Natural killer cell treated with Interleukin-12 subunit alpha and Interleukin-12 subunit beta and Interleukin-15 and Interleukin-18, amount 100 ng/mL, for 72 hours (primary cell): ENCODE measurements at places on chromosomes 4 and X.

DNA sequence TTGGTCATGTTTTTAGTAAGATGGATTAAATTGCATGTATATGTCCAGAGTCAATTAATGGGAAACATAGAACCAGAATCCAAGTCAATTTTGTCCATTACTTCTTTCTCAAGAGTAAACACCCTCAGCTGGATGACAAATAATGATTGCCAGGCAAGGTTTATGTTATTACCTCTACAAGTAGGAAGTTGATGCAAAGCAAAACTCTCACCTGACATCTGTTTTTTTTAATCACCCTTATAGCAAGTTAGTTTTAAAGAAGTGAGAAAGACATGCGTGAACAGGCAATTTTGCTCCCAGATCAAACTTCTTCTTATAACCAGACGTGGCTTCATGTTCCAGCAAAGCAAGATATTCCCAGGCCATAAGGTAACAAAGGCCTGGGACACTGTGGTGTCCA is 348.5 kb upstream of the FTHL17 start:
- DNase-seq, result no peak

DNA sequence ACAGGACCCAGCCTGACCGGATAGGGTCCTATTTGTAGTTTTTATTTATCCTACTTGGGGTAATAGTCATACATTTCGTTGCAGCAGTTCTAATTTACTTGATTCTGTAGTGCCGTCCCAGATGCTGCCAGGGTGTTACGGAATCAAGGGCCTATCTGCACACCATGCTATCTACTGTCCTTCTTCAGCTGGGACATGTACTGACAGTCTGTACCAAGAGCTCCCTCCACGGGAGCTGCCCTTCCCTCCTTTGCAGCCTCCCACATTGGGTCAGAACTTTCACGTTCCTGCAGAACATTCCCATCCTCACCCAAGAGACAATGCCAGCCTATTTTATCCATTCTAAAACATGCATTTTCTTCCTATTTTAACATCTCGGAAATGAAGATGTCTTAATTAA is 6.7 kb downstream of the SUV39H1 start:
- no peak for DNase-seq

GRCh38 chrX:152635941-152636340 is 1.8 kb upstream of the GABRQ start:
- DNase-seq, result no peak

- DNase-seq, result no peak
Observed at GRCh38 chr4:74433043-74433442, 11.9 kb upstream of the AREG start.

DNA sequence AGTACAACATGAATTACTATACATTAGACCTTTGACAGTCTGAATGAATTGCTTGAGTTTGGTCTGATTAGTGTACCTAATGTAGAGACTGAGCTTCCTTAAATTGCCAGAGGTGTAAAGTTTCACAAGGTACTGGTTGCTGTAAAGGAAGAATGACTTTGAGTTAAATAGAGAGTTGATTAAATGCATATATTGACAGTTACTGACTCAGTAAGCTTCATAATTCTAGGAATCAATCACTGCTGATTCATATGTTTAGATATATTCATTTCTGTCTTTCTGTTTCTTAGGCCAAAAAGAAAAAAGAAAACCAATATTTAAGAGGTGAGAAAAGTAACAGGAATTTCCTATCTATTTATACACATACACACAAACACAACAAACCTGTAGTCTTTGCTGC is 16.2 kb upstream of the ART3 start:
- DNase-seq, result no peak
